RPMI7951 (cell line): ENCODE measurements at places on chromosomes 2 and 18. TPM values are rescaled to one million over a fixed set of nuclear protein-coding genes. Genes with fewer than 3 reads are reported as not detected.
A peak's percentile ranks its signal among the peaks of the same experiment; 100 is the strongest.

The LAMA1 gene
- 0.98 and 1.2 TPM in 2 replicates for total RNA-seq

The RFTN2 gene
- 1.7 and 2.0 TPM in 2 replicates for total RNA-seq

The ESCO1 gene
- total RNA-seq = 13.9 and 17.1 TPM in 2 replicates

The CKAP2L gene
- total RNA-seq = 47.1 and 61.9 TPM in 2 replicates

The CD28 gene
- not detected in 2 replicates for total RNA-seq

The MYCN gene
- not detected in 2 replicates for total RNA-seq

The IMPA2 gene
- 10.0 and 10.2 TPM in 2 replicates for total RNA-seq

The CNTNAP5 gene
- not detected in 2 replicates for total RNA-seq

The SKOR2 gene
- not detected in 2 replicates for total RNA-seq

The TLX2 gene
- total RNA-seq = 4.2 and 5.5 TPM in 2 replicates

The RAD51AP2 gene
- not detected in 2 replicates for total RNA-seq

GRCh38 chr2:203175371-203175770, 63.4 kb upstream of the CYP20A1 start:
- no peak for DNase-seq

DNA sequence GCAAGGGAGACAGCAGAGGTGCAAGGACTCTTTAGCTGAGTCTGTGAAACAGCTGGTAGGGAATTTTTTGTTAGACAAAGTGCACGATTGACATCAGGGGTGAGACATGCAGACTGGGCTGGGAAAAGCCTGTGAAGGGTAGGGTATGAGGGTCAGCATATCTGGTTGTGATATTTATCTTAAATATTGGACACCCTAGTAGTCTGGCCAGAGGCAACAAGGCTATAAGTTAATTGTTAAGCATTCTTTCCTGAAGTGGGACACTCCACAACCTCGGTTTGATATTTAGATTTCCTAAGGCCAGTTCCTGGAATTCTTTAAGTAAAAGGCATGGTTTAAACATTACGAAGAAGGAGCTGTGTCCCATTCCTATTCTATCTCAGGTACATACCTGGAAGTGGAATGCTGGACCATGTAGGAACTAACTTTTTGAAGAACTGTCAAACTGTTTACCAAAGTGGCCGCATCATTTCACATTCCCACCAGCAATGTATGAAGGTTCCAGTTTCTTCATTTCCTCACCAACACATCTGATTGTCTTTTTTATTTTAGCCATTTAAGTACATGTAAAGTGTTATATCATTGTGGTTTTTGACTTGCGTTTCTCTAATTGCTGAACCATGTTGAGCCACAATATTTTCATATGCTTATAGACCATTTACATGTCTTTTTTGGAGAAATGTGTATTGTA, 22.5 kb downstream of the EHBP1 start:
- no peak for DNase-seq

GRCh38 chr2:172155752-172156151, 53.1 kb upstream of the DLX2 start:
- no peak for DNase-seq

DNA sequence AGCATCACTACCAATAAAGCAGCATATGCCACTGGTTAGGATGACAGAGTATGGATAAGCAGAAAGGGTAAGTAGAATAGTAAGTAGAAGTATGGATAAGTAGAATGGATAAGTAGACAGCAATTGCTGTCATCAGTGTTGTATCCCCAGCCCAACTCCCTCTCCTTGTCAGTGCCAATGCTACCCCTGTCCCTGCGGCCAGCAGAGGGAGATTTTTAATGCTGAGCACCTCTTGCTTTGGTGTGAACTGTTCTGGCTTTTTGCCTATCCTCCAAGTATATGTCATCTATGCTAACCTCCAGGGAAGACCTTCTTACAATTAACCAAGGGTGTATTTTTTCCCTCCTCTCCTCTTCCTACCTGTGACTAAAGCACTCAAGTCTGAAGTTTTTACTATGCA, 136.7 kb upstream of the SPHKAP start:
- peak; percentile 58 for DNase-seq

- DNase-seq = no peak
Measured at GRCh38 chr2:50878251-50878650, 153.7 kb downstream of the NRXN1 start.

GRCh38 chr2:102137138-102137537, 5.4 kb upstream of the IL1R1 start:
- no peak for DNase-seq

DNA sequence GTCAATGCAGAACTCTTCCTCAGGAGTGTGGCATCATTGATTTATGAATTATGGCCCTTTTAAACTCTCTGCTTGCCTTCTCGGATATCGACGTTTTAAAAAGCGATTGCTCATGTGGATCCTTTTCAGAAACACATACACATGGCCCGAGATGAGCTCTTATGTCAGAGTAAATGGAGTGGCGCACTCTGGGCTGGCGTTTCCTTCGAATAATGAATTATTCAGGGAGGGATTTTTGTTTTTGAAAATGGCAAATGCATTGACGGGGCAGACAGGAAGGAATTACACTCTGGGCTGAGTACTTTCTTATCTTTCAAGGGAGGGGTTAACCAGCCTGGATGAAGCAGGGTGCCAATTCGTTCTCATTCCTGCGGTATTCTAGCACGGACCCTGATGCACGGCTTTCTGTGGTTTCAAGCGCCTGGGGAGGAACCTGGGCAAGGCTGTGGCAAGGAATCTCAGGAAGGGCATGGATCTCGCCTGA, 142.7 kb downstream of the PRKCE start:
- no peak for DNase-seq

DNA sequence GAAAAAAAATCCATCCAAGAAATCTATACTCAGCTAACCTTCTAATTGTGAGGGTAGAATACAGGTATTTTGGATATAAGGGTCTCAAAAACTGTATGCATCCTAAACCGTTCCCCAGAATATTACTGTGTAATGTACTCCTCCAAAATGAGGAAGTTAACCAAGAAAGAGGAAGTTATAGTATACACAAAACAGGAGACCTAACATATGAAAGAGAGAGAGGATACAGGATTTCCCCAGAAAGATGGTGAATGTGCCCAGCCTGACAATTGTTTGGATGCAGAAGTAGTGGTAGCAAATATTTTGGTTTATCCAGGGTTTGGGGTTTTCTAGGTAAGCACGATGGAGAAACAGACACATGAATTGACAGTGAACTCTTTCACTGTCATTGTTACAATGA, 50.6 kb downstream of the GALNT3 start:
- no peak for DNase-seq

DNA sequence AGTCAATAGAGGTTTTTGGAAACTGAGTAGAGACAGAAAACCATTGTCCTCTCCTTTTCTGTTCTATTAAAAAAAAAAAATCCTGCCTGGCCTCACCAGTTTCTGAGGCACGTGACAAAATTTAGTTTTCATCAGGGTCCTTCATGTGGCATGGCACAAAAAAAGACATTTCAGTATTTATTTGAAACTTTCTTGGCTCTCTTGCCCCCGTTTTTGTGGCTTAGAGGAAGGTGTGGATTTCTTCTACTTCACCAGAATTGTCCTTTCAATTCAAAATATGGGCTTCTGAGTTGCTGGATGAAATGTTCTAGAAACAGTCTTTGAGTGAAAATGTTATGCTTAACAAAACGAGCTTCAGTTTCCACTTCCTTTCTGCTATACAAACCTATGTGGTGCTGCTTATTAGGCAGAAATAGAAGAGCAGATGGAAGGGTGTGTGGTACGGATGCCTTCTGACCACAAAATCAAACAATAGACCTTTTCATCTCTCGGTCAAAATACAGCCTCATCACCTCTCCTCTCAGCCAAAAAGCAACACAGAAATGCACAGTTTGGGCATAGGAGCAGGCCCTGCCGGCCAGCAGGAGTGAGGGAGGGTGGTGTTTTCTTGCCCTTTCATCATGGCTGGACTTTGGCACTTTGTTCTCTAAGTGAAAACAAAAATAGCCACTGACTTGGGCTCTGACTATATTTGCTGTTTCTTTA, 89.2 kb downstream of the SH3RF3 start:
- DNase-seq = peak; percentile 91

DNA sequence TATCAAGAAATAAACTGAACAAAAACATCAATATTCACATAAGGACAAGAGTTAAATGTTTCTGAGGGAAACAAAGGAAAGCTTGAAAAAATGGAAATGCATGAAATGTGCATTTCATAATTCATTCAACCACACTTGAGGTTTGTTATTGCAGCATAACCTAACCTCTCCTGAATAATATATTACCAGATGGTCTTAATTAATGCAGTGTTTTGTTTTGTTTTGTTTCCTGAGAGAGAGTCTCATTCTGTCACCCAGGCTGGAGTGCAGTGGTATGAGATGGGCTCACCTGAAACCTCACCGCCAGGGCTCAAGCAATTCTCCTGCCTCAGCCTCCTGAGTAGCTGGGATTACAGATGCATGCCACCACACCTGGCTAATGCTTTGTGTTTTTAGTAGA, 139.9 kb upstream of the PIEZO2 start:
- no peak for DNase-seq

DNA sequence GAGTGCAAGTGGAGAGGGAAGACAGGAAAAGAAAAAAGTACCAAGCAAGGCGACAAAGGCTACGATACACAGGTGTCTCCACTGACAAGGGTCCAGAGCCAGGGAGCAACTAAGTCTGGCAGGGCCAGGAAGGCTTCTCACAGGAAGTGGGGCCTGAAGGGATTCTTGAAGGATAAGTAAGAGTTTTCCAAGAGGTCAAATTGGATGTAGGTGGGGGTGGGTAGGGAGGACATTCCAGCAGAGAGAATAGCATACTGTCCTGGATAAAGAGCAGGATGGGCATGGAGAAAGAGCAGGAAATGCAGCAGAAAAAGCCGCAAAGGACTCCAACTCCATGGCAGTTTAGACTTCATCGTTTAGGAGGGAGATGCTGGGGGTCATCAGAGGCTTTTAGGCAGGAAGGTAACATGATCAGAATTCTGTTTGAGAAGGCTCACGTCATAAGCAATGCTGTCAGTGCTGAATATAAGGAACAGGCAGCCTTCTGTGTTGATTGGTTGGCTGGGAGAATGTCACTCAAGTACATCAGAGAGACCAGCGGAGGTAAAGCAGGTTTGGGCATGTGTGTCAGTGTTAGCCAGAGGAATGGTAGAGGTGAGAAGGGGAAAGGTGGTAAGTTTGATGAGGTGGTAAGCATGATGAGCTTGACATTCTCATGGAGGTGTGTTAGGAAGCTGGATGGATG, 35.1 kb downstream of the ARHGAP25 start:
- DNase-seq = no peak

GRCh38 chr2:217903859-217904613, 98.8 kb downstream of the TNS1 start:
- DNase-seq = no peak

GRCh38 chr2:61722800-61723199, 131.1 kb downstream of the FAM161A start:
- no peak for DNase-seq

DNA sequence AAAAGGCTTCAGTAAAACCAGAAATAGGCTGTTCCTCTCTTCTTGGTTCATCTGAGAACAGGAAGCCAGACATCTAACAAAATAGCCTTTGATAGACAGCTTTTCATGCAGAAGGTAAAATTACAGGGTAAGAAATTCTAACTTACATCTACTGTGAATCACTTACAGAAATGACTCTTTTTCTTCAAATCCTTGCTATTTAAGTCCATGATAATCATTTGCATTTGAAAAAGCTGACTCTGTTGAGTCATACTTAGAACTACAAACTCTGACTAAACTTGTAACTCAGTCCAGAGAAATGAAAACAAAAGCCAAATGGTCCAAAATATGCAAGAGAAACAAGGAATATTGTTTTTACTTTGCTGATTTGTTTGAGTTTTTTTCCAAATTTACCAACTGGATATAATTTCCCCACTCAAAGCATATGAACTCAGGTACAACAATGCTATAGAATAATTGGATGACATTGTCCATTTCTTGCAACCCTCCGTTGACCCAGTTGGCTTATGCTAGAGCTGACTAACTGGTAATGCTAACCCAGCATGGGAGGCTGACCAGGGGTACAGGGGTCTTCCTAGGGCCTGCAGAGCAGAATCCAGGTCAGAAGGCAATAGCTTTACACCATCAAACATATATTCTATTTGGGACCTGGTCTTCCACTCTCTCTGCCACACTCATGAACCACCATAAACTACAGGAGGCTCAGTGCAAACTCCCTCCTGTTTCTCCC, 18.8 kb upstream of the MREG start:
- peak; percentile 60 for DNase-seq

GRCh38 chr2:15363734-15364133, 197.4 kb downstream of the NBAS start:
- DNase-seq = no peak

DNA sequence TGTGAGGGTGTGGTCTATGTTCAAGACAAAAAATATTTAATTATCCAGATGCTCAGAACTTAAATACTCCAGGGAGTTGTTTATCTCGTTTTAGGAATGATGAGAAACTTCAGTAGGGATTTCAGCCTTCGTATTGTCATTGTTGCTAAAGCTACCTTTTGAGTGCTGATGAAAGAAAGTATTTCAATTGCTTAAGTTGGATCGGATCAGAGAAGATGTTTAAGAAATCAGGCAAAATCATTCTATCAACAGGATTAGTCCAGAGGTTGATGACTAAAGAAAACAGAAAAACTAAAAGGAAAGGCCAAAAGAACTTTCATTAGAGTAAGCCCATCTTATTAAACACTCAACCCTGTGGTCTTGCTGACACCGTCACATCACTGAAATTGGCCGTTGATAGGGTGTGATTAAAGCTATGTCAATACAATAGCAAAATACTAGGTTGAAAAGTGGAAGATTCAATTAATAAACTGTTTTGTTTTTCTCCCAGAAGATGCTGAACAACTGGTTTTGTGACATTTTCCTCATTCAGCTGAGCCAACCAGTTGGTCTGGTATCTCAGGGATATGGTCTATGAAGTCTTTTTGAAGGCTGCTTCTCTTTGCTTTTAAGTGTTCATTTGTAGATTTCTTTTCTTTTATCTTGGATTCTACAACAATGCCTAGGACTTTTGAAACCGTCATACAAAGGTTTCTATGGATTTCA, 551.7 kb downstream of the SLC4A3 start:
- DNase-seq = no peak

DNA sequence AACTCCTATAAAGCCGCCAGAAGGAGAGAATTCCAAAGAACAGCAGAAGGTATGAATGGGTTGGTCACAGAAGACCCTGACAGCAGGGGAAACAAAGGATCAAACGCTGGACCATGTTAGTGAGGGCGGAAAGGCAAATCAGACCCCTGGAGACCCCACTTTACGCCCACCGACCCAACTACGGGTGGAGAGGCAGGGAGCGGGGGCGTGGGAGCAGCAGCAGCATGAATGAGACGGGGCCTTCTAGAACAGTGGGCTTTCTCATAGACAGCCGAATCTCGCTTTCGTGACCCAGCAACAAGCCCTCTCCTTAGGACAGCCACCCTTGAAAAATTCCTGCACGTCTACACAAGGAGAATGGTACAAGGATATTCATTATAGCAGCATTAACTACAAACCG, 191.0 kb downstream of the HDAC4 start:
- DNase-seq = no peak

DNA sequence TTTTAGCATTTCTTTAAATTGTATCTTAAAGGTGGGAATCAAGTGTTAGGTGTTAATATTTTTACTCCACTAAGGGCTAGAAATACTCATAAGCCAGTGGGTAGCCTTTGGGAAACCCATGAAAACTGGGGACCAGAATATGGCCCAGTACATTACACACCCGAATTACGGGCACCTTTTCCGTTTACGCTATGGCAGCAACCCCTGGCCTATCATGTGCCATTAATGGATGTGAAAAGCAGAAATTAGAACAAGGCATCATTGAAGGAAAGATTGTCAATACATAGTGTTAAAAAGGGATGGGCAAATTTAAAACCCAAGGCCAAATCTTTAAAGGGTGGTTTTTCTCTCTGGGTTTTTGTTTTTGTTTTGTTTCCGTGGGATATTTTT, 781 bp downstream of the FARP2 start:
- DNase-seq = no peak

- no peak for DNase-seq
Measured at GRCh38 chr18:13578400-13578799, 148.0 kb downstream of the FAM210A start.
